ENCODE measurements at places on chromosomes 1 and 21. TPM values are rescaled to one million over a fixed set of nuclear protein-coding genes. Genes with fewer than 3 reads are reported as not detected.

The OR2G6 gene
- not detected for total RNA-seq

The RGS1 gene
- 1.0 TPM for total RNA-seq

The CHI3L2 gene
- total RNA-seq = 3.1 TPM

The NRAS gene
- total RNA-seq = 46.5 TPM

The SPATA45 gene
- not detected for total RNA-seq

The C8B gene
- not detected for total RNA-seq
